ENCODE measurements at places on chromosomes 7 and 10.

DNA sequence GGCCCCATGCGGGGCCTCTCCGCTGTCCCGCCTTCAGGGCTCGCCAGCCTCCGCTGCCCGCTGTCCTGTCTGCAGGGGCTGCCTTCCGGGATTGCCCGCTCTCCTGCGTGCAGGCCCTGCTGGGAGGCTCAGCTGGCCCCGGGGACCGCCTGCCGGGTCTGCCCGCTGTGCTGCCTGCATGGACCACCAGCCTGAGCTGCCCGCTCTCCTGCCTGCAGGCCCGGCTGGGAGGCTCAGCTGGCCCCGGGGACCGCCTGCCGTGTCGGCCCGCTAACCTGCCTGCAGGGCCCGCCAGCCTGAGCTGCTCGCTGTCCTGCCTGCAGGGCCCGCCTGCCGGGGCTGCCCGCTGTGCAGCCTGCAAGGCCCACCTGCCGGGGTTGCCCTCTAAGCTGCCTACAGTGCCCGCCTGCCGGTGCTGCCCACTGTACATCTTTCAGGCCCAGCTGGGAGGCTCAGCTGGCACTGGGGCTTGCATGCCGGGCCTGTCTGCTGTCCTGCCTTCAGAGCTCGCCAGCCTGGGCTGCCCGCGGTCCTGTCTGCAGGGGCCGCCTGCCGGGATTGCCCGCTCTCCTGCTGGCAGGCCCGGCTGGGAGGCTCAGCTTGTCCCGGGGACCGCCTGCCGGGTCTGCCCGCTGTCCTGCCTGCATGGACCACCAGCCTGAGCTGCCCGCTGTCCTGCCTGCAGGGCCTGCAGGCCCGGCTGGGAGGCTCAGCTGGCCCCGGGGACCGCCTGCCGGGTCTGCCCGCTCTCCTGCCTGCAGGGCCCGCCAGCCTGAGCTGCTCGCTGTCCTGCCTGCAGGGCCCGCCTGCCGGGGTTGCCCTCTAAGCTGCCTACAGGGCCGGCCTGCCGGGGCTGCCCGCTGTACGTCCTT is 165.1 kb downstream of the GLRX3 start:
- no peak for DNase-seq

GRCh38 chr7:146864644-146865043 is 748.0 kb downstream of the CNTNAP2 start:
- no peak for DNase-seq

DNA sequence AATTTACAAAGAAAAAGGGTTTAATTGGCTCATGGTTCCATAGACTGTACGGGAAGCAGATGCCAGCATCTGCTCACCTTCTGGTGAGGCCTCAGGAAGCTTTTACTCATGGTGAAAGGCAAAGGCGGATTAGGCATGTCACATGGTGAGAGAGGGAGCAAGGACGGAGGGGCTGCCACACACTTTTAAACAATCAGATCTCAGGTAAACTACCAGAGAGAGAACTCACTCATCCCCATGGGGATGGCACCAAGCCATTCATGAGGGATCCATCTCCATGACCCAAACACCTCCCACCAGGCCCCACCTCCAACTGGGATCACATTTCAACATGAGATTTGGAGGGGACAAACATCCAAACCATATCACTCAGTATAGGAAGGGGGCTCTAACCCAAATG is 183.9 kb downstream of the COBL start:
- DNase-seq, result no peak

DNA sequence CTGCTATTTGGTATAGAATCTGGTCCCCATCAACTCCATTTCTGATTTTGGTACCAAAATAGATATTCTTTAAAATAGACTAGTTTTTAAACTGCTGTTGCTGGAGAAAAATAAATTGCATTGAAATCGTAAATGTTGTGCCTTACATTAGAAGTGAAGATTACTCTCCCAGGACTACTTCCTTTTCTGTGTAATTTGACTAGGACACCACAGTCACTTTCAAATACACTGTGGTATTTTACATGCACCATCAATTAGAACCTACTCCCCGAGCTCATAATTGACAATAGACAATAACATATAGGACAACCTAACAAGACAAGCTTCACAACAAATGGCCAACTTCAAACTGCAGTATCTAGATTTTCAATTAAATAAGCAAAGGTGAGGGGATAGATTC is 211.5 kb downstream of the DGKB start:
- no peak for DNase-seq

GRCh38 chr7:139829025-139829774 is at the start of gene TBXAS1:
Gene TBXAS1 (plus strand): TSS chr7:139829264. CDS start chr7:139829391, 127 bp downstream.
- DNase-seq, result peak; percentile 20

DNA sequence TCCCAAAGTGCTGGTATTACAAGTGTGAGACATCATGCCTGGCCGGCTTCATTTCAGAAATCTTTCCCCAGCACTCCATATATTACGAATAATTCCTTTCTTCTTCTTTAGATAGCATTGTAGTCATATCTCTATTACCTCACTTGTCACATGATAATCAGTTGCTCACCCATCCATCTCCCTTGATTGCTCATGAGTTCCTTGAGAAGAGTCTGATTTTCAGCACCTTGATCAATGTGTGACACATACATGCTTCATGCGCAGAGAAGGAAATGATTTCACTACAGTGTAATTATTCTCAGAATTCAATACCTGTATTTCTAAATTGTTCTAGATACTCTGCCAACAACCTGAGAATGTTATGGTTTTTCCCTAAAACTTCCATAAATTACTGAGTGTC is 26.7 kb upstream of the GGCT start:
- DNase-seq, result no peak

- DNase-seq, result no peak
These were observed 175.2 kb downstream of the TPST1 start for GRCh38 chr7:66380272-66380888.

- no peak for DNase-seq
These were observed 18.0 kb upstream of the SLF2 start for GRCh38 chr10:100894589-100895294.

GRCh38 chr10:98382691-98383101 is 32.3 kb downstream of the PYROXD2 start:
- no peak for DNase-seq

DNA sequence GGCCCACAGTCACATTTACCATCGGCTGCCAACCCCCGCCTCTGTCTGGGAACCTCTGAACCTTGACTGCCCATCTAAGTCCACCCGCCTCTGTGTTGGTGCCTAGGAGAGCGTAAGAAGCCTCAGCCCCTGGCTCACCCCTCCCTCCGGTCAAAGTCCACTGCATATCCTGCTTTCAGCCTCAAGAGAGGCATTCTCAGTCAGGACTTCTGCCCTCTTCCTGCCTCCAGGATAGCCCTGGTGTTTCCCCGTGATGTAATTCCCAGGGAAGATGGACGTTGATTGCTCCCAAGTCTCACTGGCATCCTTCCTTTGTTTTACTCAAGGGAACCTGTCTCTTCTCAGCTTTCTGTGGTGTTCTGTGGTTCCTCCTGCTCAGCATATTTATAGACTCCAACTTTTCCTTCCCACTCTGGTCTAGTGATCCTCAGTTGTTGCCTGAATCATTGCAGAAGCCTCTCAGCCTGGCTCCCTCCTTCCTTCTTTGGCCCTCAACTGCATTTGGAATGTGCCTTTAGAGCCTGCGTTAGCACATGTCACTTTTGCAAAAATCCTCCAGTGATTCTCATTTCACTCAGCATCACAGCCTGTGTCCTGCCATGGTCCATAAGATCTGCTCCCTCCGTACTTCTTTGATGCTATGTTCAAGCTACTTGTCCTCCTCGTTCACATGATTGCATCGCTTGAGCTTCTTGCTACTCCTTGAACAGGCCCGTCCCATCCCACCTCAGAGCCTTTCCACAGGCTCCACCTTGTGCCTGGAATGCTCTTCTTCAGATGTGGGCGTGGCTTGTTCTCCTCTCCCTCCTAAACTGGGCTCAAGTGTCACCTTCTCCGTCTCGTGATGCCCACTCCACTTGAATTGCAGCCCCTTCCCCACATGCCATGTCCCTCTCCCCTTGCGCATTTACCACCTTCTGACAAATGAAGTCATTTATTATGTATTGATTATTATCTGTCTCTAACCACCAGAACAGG is 124.2 kb downstream of the PLPP4 start:
- no peak for DNase-seq

- no peak for DNase-seq
These were observed 242.8 kb downstream of the KLF6 start for GRCh38 chr10:3542185-3542611.

- no peak for DNase-seq
These were observed 227.4 kb upstream of the PPP2R2D start for GRCh38 chr10:131673396-131673795.

DNA sequence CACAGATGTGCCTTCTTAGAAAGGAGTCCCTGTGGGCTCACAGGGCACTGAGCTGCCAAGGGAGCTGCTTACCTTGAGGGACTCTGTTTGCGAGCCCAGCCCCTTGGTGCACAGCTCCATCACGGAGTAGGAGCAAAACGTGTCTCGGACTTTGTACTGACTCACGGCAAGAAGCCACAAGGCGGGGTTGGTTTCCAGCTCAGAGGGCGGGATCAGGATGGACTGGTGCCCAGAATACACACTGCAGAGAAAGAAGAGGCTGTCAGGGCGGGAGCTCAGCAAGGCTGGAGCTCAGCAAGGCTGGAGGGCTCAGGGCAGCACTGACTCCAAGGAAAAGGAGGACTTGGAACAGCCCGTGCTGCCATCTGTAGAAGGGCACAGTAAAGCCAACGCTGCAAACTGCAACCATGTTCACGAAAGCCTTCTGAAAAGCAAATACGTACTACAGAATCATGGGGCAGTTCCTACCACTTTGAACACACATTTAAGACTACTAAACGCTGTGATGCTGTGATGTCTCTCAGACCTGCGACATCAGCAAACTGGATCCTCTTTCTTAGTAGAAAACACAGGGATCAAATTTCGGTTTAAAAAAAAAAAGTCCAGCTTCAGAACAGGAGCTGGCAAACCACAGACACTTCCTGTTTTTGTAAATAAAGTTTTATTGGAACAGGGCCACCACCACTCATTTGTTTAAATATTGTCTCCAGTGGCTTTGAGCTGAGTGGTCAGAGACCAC is 194.3 kb downstream of the ZMYND11 start:
- no peak for DNase-seq

GRCh38 chr10:130990486-130990885 is 321.0 kb downstream of the TCERG1L start:
- DNase-seq, result no peak

GRCh38 chr7:148487912-148488311 is 102.7 kb upstream of the C7orf33 start:
- DNase-seq, result no peak

- no peak for DNase-seq
These were observed 117.0 kb upstream of the RET start for GRCh38 chr10:42959833-42960232.

GRCh38 chr10:83253011-83253671 is 886.2 kb upstream of the GHITM start:
- DNase-seq, result no peak

- DNase-seq, result no peak
These were observed 121.9 kb upstream of the RET start for GRCh38 chr10:42954766-42955492.

GRCh38 chr10:118563373-118563890 is 32.0 kb downstream of the PRLHR start:
- DNase-seq, result no peak

- DNase-seq, result peak; percentile 49
These were observed 14.2 kb downstream of the SNX8 start for GRCh38 chr7:2299870-2300512.
